ENCODE measurements at places on chromosomes 2 and 18.
A peak's percentile ranks its signal among the peaks of the same experiment; 100 is the strongest.

GRCh38 chr2:134426721-134427120 lies 172.8 kb downstream of the MGAT5 start:
- no peak for DNase-seq

DNA sequence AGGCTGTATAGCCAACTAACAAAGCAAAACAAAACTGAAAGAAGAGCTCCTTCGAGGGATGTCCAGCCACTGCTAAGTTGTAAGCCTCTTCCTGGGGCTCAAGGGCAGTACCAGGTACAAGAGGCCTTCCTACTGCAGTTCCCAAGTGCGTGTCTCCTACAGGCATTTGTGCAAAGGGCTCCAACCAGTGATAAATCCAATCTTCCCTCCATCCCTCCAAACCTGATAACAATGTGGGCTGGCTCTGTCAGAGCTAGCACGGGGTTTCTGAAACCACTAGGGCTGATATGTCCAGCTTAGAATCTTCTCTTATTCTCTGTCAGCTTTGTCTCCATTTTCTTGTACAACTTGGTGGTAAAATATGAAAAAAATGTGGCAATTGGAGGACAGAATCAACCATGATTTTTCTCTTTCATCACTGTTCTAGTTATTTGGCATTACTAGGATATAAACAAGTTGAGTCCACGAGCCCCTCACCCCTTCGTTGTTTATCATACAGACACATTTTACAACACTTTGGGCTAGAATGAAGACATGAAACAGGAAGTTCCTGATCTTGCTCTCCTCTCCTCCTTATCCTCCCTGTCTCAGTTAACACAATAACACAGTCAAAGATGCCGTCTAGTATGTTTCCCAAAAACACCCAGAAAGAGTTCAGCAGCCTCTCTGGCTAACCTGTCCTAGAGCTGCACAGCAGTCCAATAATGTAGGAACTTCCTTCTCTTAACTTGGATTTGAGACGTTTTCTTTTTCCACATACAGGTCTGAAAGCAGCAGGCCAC lies 35.4 kb upstream of the WIPF1 start:
- DNase-seq: no peak

DNA sequence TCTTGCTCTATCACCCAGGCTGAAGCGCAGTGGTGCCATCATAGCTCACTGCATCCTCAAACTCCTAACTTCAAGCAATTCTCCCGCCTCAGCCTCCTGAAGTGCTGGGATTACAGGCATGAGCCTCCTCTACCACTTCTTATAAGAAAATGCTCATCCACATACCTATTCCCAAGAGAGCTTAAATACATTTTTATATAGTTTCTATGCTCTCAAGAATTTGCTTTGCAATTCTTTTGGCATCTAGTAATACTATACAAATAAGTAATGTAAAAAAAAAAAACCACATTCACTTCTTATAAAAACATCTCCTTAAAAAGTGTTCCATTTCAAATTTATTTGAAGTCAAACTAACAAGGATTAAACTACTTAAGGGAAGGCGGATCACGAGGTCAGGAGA lies 197.3 kb downstream of the DNAH7 start:
- DNase-seq: no peak

- no peak for DNase-seq
Observed at GRCh38 chr18:41064916-41065315, 890.1 kb upstream of the PIK3C3 start.

GRCh38 chr2:141195087-141195486 lies 935.7 kb downstream of the LRP1B start:
- DNase-seq: peak; percentile 3

- DNase-seq: no peak
Observed at GRCh38 chr2:231127936-231128335, 3.1 kb upstream of the HTR2B start.

DNA sequence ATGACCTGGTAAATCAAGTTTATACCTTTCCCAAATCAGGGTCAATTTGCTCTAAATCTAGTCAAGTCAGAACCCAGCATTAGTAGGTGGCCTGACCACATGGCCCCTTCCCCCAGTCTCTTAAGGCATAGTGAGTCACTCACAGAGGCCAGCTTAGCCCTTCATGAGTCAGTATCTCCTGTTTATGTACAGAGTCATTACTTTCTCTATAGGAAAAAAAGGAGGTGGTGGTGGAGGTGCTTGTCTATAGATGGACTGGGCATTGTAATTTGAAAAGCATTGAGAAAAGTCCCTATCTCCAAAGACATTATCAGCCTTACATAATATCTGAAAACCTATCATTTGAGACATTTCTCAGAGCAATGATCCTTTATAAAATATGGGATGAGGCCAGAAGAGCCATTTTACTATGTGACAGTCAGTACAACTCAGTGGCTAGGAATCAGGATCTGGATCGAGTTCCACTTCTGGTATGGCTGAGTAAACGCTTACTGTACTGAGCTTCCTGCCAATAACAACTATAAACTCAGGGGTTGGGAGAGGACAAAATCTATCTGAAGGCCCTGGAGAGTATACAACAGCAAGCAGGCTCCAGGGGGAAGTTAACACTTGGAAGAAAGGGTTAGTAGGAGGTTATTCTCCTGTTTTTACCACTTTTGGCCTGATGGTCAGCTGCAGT lies 22.5 kb upstream of the SIGLEC15 start:
- DNase-seq: no peak

DNA sequence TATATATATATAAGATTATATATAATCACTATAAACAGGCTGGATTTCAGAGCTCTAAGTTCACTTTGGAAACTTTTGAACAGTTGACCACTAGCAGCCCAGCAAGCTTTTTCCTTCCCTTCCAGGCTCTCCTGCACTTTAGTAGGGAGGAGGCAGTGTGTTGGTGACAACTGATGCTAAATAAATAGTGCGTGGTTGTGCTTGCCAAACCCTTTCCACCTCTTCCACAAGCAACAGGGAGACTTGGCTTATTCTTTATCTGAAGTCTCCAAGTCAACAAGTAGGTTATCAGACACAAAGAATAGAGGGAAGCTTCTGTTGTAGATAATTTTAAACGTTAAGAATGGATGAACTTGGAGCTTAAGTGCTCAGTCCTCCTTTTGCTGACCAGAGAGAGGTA lies 408.2 kb upstream of the HNRNPA3 start:
- DNase-seq: no peak

- DNase-seq: no peak
Observed at GRCh38 chr2:178819147-178819875, 12.1 kb upstream of the TTN start.

GRCh38 chr2:57444752-57445430 lies 601.7 kb upstream of the VRK2 start:
- no peak for DNase-seq

GRCh38 chr18:12476955-12477354 lies 69.2 kb downstream of the PRELID3A start:
- DNase-seq: no peak

GRCh38 chr2:217887841-217888701 lies 114.7 kb downstream of the TNS1 start:
- no peak for DNase-seq

GRCh38 chr18:78860117-78860516 lies 119.5 kb upstream of the SALL3 start:
- no peak for DNase-seq

DNA sequence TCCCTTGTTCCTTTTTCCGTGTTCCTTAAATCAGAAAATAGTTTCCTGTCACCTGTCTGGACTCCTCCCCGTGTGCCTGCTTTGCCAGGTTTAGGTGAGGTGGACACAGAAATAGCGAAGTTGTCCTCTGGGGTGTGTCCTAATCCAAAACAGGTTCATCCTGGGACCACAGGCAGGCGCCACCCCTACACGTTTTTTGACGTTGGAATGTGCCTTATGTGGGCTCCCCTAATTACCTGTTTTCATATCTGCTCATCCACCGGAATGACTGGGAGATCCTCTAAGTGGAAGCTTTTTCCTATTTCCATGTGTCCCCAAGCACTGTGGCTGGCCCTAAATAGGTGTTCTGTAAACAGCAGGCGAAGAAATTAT lies 49.0 kb upstream of the PAIP2B start:
- DNase-seq: no peak

DNA sequence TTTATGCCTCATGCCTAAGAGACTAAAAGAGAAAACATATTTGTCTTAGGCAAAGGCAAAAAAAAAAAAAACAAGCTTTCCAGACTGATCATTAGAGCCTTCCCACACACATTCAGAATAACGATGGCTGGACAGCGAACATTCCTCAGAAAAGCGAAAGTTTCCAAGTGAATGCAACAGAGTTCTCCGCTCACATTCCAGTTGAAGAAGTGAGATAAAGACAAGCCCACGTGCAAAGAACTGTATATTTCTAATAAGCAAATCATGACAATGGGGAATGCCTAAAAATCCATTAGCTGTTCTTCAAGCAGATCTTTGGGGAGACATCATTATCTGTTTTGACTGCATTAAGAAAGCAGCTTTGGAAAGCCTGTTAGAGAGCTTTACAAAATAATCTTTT lies 347.9 kb downstream of the METTL4 start:
- no peak for DNase-seq

DNA sequence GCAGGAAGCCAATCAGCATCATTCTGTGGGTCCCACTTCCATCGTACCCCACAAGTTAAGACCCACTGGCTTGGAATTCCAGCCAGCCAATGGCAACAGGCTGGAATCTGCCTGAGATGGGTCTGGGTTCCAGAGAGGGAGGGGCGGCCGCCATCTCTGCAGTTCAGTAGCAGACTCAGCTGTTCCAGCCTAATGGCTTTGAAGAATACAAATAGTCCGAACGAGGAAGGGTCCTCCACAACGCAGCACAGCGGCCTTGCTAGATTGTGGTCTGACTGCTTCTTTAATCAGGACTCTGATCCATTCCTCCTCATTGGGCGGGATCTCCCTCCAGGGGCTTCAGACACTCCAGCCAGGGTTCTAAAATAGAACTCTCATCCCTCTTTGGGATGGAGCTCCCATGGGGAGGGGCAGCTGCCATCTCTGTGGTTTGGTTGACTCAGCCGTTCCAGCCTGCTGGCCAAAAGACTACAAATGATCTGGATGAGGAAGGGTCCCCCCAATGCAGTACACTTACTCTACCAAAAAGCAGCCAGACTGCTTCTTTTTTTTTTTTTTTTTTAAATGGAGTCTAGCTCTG lies 42.7 kb upstream of the PAIP2B start:
- no peak for DNase-seq

DNA sequence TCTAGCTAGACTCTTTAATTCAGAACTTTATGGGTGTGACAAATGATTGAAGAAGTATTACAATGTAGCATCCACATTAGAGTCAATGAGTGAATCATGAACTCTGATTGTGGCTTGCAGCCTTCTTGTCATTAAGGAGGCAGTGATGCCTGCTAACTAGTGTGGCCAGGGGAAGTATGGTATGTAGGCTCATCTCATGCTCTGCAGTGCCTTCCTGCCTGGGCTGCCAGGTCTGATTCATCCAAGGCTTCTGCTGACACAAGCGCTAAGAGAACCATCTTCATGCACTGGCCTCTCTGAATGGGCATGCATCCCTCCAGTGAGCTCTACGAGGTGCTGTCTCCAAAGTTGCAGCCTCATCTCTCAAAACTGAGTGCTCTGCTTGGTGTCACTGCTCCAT lies 144.3 kb downstream of the MTCL1 start:
- DNase-seq: no peak

DNA sequence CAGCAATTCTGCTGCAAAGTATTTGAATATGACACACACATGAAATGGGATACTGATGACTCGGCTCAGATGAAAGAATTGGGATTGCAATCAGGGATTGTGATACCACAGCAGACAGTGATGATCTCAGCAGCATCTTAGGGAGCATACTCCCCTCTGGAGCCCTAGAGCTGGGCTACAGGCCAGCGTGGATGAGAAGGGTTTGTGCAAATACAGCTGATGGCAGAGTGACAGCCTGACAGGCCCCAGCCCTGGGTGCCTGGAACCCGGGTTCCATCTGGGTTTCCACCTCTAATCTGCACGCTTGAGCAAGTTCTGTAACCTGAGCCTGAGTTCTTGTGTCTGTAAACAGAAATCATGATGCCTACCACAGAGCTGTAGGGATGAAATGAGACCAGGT lies 418.0 kb downstream of the LRATD1 start:
- DNase-seq: no peak

GRCh38 chr2:61952288-61952687 lies 46.8 kb downstream of the COMMD1 start:
- no peak for DNase-seq

DNA sequence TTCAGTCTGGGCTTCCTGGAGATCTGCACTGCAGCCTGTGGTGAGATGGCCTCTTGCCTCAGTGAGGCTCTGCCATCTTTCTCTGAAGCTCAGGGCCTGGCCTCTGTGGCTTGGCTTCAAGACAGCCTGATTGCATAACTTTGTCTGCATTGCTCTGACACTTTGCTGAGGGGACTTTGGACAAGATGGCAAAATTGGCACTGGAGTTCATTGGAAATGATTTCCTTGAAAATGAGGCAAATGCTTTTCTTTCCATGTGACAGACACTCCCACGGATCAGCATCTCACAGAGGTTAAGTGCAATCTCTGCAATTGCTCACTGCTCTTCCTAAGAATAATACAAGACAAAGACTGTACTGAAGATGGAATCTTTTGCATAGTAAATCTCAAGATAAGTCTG lies 166.8 kb downstream of the KCNS3 start:
- DNase-seq: no peak

GRCh38 chr2:207770602-207771404 lies 1.1 kb upstream of the FZD5 start:
- no peak for DNase-seq

DNA sequence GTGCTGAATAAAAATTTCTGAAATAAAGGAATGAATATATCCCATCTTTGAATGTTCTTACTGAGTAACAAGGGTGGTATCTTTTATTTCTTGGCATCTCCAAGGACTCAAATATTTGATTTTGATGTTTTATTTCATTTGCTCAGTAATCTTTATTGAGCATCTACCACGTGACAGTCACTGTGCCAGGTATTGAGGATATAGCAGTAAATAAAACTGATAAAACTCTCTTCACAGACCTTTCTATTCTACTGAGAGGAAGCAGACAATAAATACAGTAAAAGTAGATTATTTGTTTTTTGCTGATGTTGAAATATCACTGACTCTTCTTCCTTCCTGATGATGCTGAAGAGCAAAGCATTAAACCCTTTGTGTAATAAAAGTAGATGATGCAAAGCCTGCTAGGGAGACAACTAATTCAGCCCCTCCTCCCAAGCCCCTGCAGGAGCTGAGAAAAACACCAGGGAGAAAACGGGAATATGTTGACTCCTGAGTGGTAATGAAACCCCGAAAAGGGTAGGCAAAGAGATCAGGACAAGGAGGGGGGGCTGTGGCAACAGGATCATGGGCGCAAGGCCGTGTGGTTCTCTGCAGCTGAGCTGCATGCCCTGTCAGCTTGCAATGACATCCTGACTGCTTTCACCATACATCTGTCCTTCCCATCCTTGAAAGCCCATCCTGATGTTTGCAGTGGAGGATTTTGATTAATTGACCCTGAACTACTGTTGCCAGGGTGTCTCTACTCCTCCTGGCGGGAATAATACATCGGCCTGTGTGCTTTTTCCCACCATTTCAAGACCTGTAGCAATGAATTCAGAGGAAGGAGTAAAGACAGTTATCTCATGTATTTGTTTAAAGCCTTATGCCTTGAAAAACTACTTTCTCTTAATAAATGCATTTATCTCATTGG lies 117.4 kb downstream of the EML6 start:
- DNase-seq: no peak

DNA sequence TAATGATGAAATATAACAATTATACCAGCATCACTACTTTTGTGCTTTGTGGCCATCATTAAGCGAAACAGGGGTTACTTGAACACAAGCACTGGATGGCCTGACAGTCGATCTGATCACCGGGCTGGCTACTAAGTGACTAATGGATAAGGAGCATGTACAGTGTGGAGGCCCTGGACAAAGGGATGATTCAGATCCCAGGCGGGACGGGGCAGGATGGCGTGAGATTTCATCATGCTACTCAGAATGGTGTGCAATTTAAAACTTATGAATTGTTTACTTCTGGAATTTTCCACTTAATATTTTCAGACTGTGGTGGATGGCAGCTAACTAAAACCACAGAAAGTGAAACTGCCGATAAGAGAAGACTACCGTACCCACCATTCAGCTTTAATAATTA lies 7.0 kb upstream of the CLIP4 start:
- no peak for DNase-seq

Data from GDM1 (cell line).